Activated CD4-positive, alpha-beta T cell treated with anti-CD3 and anti-CD28 coated beads for 36 hours (primary cell): ENCODE measurements at places on chromosomes 4 and X. TPM values are rescaled to one million over a fixed set of nuclear protein-coding genes. Genes with fewer than 3 reads are reported as not detected.

DNA sequence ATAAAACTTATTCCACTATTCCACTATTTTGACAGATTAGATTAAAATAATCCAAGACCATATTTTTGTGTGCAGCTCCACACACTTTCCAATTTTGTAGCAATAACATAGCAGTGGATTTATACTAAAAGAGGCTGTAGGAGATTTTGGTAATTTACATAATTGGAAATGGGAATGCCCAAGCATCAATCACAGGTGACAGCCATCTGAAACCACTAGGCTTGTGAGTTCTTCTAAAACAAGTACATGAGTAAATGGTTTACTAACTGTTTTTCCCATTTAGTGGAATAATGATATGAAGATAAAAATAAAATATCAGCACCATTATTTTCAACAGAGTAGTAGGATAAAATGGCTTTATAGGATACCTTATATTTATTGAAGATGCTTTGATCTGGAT lies 4.4 kb downstream of the ANK2 start:
- no peak for DNase-seq

GRCh38 chr4:96063639-96064038 lies 223.7 kb downstream of the PDHA2 start:
- no peak for DNase-seq

GRCh38 chr4:107561481-107561880 lies 158.6 kb downstream of the PAPSS1 start:
- no peak for DNase-seq

DNA sequence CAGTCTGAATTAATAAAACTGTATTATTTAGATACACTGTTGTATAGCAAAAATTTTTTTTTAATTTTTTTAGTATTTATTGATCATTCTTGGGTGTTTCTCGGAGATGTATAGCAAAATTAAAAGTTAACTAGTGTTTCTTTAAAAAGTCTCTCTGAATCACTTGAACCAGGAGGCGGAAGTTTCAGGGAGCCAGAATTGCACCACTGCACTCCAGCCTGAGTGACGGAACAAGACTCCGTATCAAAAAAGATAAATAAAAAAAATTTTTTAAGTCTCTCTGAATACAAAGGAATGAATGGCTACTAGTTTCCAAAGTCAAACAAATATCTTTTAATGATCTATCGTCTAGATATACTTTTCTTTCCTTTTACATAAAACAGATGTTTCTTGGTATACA lies 64.4 kb downstream of the ELF2 start:
- no peak for DNase-seq

GRCh38 chr4:181157647-181158046 lies 1085.6 kb upstream of the TENM3 start:
- no peak for DNase-seq

Gene UGT2B15
- total RNA-seq = not detected

Gene BEX2
- total RNA-seq = 7.4 TPM

Gene CACNA1F
- 0.65 TPM for total RNA-seq

DNA sequence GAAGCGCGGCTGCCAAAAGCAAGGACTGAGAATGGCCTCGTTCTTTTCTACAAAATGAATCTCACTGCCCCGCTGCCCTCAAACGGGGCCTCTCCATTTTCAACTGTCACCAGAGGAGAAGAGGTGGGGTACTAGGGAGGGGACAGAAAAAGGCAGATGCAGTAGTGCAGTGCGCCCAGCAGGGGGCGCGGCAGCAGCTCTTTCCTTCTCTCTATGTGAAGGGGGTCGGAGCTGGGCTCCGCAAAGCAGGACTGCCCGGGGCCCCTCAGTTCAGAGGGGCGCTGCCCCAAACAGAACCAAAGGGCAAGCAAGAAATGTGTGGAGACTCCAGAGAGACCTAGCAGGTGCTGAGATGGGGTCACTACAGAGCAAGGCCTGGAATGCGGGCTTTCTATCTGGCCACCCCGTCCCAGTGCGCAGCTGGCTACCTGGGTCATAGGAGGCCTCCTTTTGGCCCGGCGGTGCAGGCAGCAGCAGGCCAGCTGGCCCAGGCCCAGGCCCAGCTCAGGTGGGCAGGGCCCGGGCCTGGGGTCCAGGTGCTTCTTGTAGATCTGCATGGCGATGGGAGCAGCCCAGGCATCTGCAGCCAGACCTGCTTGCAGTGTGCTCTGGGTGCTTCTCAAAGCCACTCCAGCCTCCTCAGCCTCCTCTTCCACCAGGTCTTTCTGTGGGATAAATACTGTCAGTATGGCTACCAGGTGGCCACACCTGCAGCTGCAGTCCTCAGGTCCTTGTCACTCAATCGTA lies 5.9 kb downstream of the IRAK1 start:
- DNase-seq = peak; percentile 67

GRCh38 chrX:101619364-101619763 lies 1.6 kb upstream of the ARMCX6 start:
- no peak for DNase-seq

Gene DLG3
- total RNA-seq = 27.8 TPM

Gene CLDN34
- total RNA-seq = not detected

- no peak for DNase-seq
Measured at GRCh38 chr4:10080589-10081217, 35.9 kb downstream of the WDR1 start.

GRCh38 chrX:10171249-10171648 lies 14.5 kb downstream of the CLCN4 start:
- no peak for DNase-seq

Gene IL2
- total RNA-seq = 168 TPM

- DNase-seq = no peak
Measured at GRCh38 chr4:25437926-25438325, 60.9 kb downstream of the ANAPC4 start.

GRCh38 chrX:41250867-41251266 lies 83.1 kb upstream of the DDX3X start:
- no peak for DNase-seq

- DNase-seq = peak; percentile 73
Measured at GRCh38 chrX:129540068-129540653, at the start of gene OCRL. TSS of gene OCRL (plus strand) at chrX:129540259. CDS start at chrX:129540440, 181 bp downstream.

DNA sequence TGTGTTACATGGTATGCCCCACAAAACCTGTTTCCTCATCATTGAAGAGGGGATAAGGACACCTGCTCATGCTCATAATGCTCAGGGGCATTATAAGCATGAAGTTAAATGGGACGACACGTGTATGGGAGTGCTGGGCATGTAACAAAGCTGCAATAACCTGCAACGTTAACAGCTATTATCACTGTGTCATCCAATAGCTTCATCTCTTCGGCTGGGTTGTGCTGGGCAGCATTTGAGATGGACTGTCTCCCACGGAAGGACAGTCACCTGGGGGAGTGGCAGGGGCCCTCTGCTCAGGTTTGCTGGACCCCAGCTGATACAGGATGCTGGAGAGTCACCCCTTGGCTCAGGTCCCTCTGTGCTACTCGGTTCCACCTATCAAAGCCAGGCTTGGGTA lies 94.5 kb downstream of the NSUN7 start:
- no peak for DNase-seq

GRCh38 chr4:119655111-119655837 lies 26.7 kb upstream of the PDE5A start:
- DNase-seq = no peak

Gene POU3F4
- total RNA-seq = not detected

DNA sequence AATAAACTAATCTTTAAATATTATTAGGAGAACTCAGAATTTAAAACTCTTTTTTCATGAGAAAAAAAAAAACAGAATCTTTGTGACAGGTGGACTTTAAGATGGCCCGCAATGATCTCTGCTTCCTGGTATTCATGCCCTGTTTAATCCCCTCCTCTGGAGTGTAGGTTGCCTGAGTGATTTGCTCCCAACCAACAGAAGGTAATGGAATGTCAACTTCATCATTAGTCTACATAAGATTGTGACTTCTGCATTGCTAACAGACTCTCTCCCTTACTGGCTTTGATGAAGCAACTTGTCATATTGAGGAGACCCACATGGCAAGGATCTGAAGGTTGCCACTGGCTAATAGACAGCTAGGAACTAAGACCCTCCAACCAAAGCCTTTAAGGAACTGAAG lies 88.8 kb downstream of the CORIN start:
- DNase-seq = no peak

DNA sequence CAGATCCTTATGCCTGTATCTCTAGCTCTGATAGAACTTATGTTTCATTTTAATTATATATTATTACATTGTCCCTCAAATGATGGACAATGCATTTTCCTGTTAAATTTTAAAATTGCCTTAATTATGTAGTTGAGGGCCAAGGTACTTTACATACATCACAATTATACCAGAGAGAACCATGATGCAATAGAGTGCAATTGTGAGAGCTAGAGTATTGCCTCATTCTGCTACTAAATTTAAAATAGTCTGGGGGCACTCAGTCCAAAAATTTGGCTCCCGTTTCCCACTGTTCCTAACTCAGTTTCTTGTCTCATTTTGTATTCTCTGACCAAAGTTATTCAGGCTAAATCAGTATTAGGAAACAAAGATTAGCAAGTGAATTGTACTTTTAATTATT lies 378.5 kb upstream of the ZFP42 start:
- DNase-seq = no peak

- no peak for DNase-seq
Measured at GRCh38 chr4:138999666-139000065, 15.9 kb upstream of the NOCT start.

DNA sequence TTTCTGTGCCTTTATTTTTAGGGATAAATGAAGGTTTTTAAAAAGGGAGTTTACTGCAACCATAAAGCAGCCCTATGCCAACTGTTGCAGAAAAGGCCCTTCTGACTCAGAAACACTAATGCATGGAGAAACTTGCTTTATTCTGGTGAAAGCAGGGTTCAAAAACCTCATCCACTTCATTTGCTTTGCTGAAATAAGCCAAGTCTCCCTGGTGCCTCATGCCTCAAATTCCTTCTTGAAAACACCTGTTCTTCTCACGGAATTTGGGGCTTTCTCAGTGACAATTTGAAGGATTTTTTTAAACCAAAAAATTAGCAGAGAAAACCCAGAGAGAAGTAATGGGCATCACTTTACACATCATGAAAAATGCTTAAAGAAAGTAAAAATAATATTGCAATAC lies 349.0 kb downstream of the PCDH7 start:
- DNase-seq = no peak

- peak; percentile 27 for DNase-seq
Measured at GRCh38 chrX:54785901-54786300, 12.2 kb downstream of the ITIH6 start.
